Activated CD4-positive, alpha-beta memory T cell treated with anti-CD3 and anti-CD28 coated beads, Interleukin-2, amount 10 ng/mL, durations not matched to agents 7 days and 5 days (primary cell): ENCODE measurements at places on chromosomes 3 and 15. TPM values are rescaled to one million over a fixed set of nuclear protein-coding genes. Genes with fewer than 3 reads are reported as not detected.

GRCh38 chr3:39295184-39295775, 15.4 kb upstream of the CX3CR1 start:
- no peak overlapping the region for H3K4me3 ChIP-seq
- peaks cover 18% of the 10 kb centered on the region for H3K27me3 ChIP-seq
- DNase-seq: no peak
- no peak overlapping the region for H3K27ac ChIP-seq

- no peak overlapping the region for H3K27ac ChIP-seq
- DNase-seq: no peak
- H3K4me1 ChIP-seq: no peaks in the 10 kb centered on the region
- no peaks in the 10 kb centered on the region for H3K36me3 ChIP-seq
These were observed 20.9 kb downstream of the SLC2A2 start for GRCh38 chr3:171005648-171006047.

DNA sequence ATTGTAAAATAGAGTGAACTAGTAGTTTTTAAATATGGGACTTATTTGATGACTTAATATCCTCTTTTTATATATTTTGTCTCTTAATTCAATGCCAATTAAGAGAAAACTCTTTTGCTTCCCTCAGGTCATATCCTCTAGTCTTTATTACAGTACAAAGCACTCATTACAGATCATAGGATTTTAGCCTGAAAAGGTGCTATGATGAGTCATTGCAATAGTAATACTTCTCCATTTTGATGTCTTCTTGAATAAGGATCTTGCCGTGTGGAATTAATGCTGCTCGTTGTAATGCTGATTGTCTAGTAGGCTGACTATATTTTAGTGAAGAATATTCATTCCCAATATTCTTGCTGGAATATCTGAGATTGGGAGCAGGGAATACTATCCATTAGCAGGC, 612.2 kb upstream of the GOLIM4 start:
- H3K36me3 ChIP-seq: no peaks in the 10 kb centered on the region
- DNase-seq: no peak
- H3K4me1 ChIP-seq: no peaks in the 10 kb centered on the region

- H3K4me1 ChIP-seq: peaks cover 2% of the 10 kb centered on the region
- no peak overlapping the region for H3K4me3 ChIP-seq
- no peak for DNase-seq
- no peaks in the 10 kb centered on the region for H3K36me3 ChIP-seq
These were observed 108.5 kb downstream of the APBA2 start for GRCh38 chr15:28994142-28994830.

DNA sequence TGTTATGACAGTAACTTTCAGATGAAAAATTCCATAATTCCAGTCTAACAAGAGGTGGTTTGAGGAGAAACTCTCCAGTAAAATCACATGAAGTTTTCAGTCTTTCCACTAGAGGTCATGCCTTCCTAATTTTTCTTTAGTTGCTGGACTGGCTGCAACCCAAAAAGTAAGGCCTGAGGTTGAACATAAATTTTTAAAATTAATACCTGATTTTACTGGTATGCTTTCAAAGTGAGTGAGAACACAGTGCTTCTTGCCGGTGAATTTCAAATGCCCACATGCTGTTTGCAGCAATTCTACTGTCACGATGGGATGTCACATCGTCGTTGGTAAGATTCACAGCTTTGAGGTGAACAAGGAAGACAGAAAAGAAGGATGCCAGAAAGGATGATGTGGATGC, 89.0 kb upstream of the FGF12 start:
- H3K27ac ChIP-seq: peak overlapping the region; percentile 33
- no peaks in the 10 kb centered on the region for H3K36me3 ChIP-seq
- no peak for DNase-seq
- peaks cover 1% of the 10 kb centered on the region for H3K27me3 ChIP-seq
- no peak overlapping the region for H3K4me3 ChIP-seq

The ITGA11 gene
- total RNA-seq: 0.20 TPM

DNA sequence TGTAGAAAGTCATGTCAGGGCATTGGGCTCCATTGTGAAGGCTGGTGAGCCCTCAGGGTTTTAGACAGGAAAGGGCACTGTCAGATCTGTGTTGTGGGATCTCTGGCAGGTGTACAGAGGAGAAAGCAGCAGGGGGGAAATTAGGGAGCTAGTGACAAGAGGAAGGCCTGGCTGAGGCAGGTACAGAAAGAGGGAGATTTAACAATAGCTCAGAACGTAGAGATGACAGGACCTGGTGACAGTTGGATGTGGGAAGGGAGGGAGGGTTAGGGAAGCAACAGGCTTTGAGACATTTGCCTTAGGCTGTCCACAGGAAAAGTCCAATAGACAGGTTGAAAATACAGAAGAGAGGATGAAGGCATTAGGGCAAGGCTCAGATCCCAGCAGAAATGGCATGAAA, 288.1 kb downstream of the EPHB1 start:
- H3K27ac ChIP-seq: no peak overlapping the region
- no peaks in the 10 kb centered on the region for H3K27me3 ChIP-seq
- no peak for DNase-seq
- H3K4me3 ChIP-seq: no peak overlapping the region
- H3K4me1 ChIP-seq: no peaks in the 10 kb centered on the region

- no peak overlapping the region for H3K4me3 ChIP-seq
- H3K36me3 ChIP-seq: no peaks in the 10 kb centered on the region
- H3K27me3 ChIP-seq: peaks cover 15% of the 10 kb centered on the region
- peaks cover 25% of the 10 kb centered on the region for H3K4me1 ChIP-seq
- H3K27ac ChIP-seq: peak overlapping the region; percentile 16
These were observed 48.7 kb downstream of the PPM1L start for GRCh38 chr3:160804762-160805161.

DNA sequence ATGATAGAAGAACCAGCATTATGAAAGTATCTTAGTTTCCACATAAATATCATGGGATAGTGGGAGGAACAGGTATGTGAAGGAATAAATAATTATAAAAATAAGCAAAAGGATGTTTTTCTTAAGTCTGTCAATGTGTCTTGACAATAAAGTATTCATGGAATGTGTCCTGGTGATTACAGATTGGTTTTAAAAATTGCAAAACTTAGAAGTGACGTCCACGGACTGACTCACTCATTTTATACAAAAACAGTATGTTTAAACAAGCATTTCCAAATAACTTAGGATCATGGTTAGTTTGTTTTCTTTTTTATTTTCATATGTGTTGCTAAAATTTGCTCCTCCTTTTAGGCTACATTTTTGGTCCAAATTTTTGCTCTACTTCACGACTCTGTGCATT, 687.0 kb upstream of the NECTIN3 start:
- H3K36me3 ChIP-seq: no peaks in the 10 kb centered on the region
- no peaks in the 10 kb centered on the region for H3K4me1 ChIP-seq
- no peak overlapping the region for H3K4me3 ChIP-seq
- H3K27ac ChIP-seq: no peak overlapping the region
- no peak for DNase-seq

- DNase-seq: no peak
- H3K4me1 ChIP-seq: no peaks in the 10 kb centered on the region
- no peaks in the 10 kb centered on the region for H3K27me3 ChIP-seq
These were observed 119.1 kb upstream of the SLC25A36 start for GRCh38 chr3:140822401-140823047.

The SUSD5 gene
- not detected for total RNA-seq

- H3K36me3 ChIP-seq: peaks cover 10% of the 10 kb centered on the region
- peak overlapping the region; percentile 72 for H3K27ac ChIP-seq
- H3K27me3 ChIP-seq: peaks cover 53% of the 10 kb centered on the region
- H3K4me3 ChIP-seq: peak overlapping the region; percentile 80
- DNase-seq: peak; percentile 43
- H3K4me1 ChIP-seq: peaks cover 26% of the 10 kb centered on the region
These were observed 2.2 kb downstream of the IGF1R start for GRCh38 chr15:98650417-98651035.

DNA sequence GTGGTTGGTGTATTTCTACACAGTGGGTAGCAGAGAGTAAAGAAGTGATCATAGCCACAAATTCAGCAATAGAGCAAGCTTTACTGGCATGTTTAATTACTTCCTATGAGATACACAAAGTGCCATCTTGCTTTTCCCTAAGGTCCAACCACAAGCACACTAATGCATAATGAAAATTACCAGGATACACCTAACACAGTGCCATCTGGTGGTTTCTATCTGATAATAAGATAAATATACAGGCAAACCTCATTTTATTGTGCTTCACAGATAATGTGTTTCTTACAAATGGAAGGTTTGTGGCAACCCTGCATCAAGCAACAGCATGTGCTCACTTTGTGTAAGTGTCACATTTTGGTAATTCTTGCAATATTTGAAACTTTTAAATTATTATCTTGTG, 223.0 kb downstream of the NSUN3 start:
- H3K27me3 ChIP-seq: no peaks in the 10 kb centered on the region
- no peaks in the 10 kb centered on the region for H3K36me3 ChIP-seq
- DNase-seq: no peak
- H3K27ac ChIP-seq: no peak overlapping the region

DNA sequence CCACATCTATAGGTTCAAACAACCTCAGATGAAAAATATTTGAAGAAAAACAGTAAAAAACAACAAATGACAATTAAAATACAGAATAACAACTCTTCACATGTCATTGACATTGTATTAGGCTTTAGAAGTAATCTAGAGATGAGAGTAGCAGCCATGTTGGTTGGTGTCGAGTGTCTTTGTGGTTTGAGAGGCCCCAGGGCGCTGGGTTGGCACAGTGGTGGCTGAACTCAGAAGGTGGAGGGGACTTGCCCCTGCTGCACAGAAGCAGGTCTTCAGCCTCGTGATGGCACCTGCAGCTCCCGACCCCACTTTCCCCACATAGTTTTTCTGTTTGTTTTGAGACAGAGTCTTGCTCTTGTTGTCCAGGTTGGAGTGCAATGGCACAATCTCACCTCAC, 187.2 kb downstream of the OSBPL10 start:
- no peak overlapping the region for H3K4me3 ChIP-seq
- H3K27ac ChIP-seq: no peak overlapping the region

- no peaks in the 10 kb centered on the region for H3K36me3 ChIP-seq
- no peak overlapping the region for H3K4me3 ChIP-seq
- peaks cover 5% of the 10 kb centered on the region for H3K4me1 ChIP-seq
These were observed 131.6 kb upstream of the ABHD17C start for GRCh38 chr15:80563372-80563997.

The CPNE9 gene
- total RNA-seq: not detected

The LRRC49 gene
- not detected for total RNA-seq

DNA sequence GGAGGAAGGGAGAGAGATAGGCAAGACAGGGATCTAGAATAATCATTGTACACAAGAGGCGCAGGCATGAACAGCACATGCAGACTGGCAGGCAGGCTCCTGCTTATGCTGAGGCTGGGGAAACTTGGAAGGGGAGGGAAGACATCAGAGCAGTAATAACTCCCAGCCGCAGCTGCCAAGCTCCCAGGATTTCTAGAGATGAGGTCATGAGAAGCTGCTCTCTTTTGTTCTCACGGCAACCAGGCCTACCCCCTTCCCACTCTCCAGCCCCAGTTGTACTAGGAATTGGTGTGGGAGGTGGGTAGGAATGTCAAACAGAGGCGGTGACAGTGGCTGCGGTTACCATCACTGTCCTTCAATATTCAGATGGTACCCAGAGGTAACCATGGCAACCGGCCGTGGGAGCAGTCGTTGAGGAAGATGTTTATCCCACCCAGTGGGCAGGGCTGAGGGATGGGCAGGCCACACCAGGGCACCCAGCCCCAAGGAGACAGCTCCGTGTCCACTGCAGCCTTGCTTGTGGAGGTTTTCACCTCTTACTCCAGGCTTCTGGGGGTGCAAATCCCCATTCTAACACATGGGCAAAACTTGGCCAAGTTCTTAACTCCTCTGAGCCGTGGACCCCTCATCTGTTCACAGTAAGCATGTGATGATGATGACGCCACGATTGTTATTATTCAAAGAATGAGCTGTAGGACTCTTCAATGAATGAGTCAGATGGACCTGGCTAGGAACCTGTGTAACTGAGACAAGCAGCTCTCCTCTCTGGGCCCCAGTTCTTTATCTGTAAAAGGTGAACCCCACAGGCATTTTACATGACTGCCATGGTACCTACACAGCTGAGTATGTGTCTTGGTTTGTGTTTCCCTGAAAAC, 360.8 kb upstream of the PROK2 start:
- H3K4me1 ChIP-seq: peaks cover 22% of the 10 kb centered on the region
- H3K4me3 ChIP-seq: no peak overlapping the region
- H3K27me3 ChIP-seq: no peaks in the 10 kb centered on the region

The C3orf80 gene
- 0.15 TPM for total RNA-seq

- peaks cover 16% of the 10 kb centered on the region for H3K4me1 ChIP-seq
- DNase-seq: no peak
- H3K27ac ChIP-seq: no peak overlapping the region
- no peak overlapping the region for H3K4me3 ChIP-seq
- peaks cover 1% of the 10 kb centered on the region for H3K27me3 ChIP-seq
- H3K36me3 ChIP-seq: no peaks in the 10 kb centered on the region
These were observed 200.8 kb upstream of the GADL1 start for GRCh38 chr3:31095255-31095654.
